Left renal cortex interstitium (tissue), 4 donors: ENCODE measurements at places on chromosomes 4 and X. TPM values are rescaled to one million over a fixed set of nuclear protein-coding genes. Genes with fewer than 3 reads are reported as not detected.

DNA sequence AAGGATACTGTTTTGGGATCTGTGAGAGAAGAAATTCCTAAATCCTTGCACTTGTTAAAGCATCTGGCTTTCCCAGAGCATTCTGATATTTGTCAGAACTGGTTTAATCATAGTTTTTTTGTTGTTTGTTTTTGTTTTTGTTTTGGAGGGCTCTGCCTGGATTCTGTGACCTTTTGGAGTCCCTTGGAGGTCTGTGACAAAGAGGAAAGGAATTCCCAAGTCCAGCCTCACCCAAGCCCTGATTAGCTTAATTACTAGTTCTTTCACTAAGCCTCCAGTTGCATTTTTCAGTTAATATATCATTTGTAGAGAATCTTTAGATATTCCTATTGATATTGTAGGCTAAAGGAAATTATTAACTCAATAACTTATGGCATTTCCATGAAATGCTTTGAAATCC lies 711 bp downstream of the ACE2 start:
- DNase-seq = no peak

GRCh38 chrX:142068365-142068764 lies 136.7 kb downstream of the MAGEC2 start:
- no peak for DNase-seq

DNA sequence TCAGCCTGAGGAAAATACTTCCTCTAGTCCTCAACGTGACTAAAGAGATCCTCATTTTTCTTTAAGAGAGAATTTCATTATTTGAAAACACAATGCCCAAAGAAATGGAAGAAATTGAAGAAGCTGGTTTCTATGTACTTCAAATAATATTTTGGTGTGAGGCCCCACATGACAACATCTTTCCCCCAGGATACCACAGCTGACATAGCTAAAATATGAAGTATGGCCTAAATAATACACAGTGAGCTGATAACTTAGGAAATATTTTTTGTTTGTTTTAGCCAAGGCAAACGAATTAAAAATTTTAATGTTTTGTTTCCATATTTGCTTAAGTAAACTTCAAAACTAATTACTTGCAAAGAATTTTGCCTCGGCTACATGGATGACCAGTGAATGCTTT lies 149.2 kb downstream of the CBR4 start:
- DNase-seq = no peak

- DNase-seq = no peak
Measured at GRCh38 chrX:19003756-19004155, 19.8 kb upstream of the PHKA2 start.

ERCC6L gene
- 3.9 TPM for polyA plus RNA-seq

GPC3 gene
- polyA plus RNA-seq = 942 TPM

DNA sequence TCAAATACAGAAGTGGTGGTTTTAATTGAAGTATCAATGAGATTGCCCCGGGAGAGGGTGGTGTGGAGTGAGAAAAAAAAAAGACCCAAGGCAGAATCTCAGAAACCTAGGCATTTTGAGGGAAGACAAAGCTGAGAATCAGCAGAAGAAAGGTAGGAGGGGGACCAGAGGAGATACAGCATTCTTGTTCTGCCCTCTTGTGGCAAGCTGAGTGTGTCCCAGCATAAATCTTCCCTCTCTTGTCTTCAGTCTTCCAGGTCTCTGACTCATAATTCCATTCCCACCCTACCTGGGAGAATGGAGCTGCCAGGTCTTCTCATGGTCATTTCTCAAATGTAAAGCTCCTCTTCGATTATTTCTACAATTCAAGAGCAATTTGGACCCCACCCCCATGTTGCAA lies 32.7 kb upstream of the MAGED1 start:
- no peak for DNase-seq

DNA sequence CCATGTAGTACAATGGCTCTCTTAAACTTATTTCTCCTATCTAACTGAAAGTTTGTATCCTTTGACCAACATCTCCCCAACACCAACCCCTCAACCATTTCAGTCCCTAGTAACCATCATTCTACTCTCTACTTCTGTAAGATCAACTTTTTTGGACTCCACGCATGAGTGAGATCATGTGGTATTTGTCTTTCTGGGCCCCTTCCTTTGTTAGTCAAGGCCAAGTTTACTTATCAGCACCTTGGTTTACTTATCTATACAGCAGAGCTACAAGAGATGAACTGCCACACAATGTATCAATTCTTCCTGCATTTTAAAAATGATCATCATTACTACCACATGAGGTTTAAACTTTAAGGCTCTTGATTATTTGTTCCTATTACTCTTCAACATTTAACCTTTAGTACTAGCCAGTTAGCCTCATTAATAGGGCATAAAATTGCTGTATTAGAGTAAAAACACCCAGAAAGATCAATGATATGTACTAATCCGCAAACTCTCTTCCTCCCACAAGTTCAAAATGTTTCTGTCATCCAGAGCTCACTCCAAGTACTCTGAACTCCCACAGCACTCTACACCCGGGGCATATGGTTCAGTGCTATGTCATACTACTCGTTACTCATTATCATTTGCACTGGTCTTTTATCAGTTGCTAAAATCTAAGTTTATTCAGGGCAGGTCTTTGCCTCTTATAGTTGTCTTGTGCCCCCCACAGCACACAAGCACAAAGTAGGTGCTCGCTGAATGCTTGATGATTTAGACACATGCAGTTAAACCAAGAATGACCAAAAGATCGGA lies 145.7 kb upstream of the ADAMTS3 start:
- DNase-seq = no peak

DNA sequence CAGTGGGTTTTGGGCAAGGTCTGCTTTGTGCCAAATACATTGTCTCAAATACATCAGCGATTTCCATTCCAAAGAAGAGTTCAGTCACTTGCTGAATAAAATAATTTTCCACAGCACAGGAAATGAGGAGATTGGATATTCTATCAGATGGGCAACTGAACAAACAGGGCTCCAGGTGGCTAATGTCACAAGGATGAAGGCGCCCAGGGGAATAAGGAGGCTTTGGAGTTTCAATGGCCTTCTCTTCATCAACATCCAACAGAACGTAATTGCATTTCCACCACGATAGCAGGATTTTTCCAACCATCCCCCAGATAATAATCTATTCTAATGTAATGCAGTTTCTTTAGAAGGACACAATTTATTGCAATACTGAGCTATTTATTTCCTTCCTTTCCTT lies 104.7 kb upstream of the KLHL13 start:
- no peak for DNase-seq

DNA sequence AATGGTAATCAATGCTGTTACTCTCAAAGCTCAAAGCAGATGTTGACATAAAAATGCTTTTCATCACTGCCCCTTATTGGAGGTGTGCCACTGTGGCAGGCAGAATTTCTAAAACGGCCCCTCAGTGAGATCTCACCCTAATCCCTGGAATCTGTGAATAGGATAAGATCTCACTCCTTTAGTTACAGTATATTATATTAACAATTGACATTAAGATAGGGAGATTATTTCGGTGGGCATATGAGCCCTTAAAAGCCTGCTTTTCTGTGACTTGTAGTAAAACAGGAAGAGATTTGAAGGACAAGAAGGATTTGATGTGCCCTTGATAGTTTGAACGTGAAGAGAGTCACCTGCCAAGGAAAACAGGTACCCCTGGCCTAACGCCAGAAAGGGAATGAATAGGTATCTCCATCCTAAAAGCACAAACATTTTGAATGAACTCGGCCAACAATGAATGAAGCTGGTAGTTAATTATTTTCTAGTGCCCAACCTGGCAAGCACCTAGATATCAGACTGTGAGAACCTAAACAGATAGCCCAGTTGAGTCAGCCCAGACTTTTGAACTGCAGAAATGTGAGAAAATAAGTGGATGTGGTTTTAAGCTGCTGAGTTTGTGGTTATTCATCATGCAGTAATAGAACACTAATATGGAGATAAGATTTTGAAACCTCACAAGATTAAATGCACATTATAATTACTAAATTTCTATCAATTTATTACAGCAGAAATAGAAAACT lies 881.6 kb downstream of the PCDH18 start:
- DNase-seq = no peak

GRCh38 chr4:152784490-152785350 lies 5.0 kb downstream of the ARFIP1 start:
- DNase-seq = no peak

SYP gene
- polyA plus RNA-seq = 3.0 TPM

THOC2 gene
- 134 TPM for polyA plus RNA-seq

GRCh38 chr4:124883632-124884031 lies 171.1 kb upstream of the ANKRD50 start:
- DNase-seq = no peak
